Activated T-cell treated with anti-CD3 and anti-CD28 coated beads, Interleukin-2, amount 50 U/mL, for 4 hours (primary cell): ENCODE measurements at places on chromosomes 11 and 22.

- no peak for DNase-seq
Observed at GRCh38 chr11:1000357-1001278, 35.9 kb downstream of the MUC6 start.

DNA sequence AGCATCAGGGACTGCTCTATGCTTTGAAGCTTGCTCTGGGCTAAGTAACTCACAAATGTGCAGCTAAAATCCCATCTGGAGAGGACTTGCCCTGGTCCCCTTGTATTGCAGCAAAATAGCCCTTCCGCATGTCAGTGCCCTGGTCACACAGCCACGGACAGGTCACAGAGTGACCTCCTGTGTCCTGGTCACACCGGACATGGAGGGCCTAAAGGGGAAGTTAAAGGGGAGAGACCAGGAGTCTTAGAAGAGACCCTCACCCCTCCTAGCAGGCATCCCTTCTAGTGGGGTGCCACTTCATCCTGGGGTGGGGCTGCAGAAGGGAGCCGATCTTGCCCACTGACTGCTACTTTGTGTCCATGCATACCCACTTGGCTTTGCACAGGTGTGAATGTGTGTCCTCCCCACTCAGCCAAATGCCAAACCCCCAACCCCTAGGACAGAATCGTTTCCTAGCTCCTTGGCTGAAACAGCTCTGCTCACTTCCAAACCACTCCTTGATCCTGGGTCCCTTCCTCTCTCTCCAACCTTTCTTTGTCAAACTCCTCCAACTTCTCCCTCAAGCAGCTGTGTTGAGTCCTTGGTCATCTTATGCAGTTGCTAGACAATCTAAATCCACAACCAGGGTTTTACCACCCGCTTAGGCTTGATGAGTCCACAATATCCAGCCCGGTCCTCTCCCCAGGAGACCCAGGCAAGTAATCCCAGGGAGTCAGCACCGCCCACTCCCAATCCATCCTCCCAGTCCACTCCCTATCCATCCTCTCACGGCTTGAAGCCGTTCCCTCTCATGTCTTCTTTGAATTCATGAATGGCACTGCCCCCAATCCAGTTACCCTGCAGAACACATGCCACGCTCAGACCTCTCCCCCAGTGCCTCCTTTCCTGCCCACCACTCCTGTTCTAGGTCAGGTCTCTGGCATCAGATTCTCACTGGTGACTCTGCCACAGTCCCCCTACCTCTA lies 3.3 kb upstream of the FXYD6 start:
- no peak for DNase-seq

DNA sequence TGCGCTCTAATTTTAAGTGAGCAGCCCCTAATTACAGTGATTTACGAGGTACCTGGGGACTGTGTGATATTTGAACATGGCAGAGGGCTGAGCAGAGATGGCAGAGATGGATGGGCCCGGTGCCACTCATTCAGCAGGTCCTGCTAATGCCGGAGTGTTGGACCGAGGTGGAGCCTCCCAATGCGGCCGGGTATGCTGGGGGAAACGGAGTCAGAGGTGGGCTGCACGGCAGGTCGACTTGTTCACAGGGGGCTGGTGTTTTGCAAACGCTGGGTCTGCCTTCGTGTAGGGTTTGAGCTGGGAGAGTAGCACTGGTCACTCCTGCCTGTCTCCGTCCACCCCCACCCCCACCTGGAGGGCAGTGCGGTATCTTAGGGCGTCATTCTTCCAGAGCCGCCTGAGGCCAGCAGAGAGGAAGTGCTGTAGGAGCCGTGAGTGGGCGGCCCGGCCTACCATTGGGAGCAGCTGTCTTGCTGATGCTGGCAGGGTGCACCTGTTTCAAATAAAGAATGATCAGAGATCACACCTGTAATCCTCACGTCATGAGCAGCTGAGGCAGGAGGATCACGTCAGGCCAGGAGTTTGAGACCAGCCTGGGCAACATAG lies 122.6 kb downstream of the IGLL1 start:
- DNase-seq: no peak

- no peak for DNase-seq
Observed at GRCh38 chr11:72144807-72145565, 9.5 kb downstream of the FOLR3 start.

GRCh38 chr11:46711303-46711702 lies 7.7 kb upstream of the F2 start:
- DNase-seq: no peak

GRCh38 chr22:33109514-33110430 lies 51.6 kb upstream of the SYN3 start:
- no peak for DNase-seq

DNA sequence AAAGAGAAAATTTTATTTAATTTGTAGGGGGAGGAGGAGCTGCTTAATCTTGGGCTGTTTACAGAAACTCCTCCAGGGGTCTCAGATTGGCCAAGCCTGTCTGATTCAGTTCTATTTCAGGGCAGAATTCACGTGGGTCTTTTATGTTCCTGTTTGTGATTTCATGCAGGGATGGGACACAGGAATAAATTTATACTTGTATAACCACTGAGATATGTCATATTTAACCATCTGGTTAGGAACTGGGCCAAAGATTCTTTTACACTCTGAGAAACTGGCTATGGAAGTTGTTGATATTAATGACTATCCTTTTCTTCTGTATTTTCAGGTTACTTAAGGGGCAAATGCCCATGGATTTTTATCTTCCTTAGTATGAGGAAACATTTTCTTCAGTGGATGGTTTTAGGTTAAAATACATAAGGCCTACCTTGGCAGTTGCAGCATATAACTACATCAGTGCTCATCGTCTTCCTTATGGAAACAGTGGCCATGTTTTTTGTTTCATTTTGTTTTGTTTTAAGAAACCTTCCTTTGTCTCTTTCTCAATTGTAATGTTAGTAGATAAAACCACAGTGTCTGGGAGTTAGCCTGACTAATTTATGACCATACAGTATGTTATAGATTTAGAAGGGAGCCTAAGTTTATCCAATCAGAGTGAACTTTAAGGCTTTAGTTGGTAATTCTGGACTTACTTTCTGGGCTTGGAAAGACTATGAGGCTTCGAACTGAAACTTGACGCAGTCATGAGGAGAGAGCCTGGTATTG lies 132.4 kb upstream of the ANO3 start:
- DNase-seq: no peak

GRCh38 chr22:17884893-17885292 lies 110.6 kb upstream of the BID start:
- no peak for DNase-seq

DNA sequence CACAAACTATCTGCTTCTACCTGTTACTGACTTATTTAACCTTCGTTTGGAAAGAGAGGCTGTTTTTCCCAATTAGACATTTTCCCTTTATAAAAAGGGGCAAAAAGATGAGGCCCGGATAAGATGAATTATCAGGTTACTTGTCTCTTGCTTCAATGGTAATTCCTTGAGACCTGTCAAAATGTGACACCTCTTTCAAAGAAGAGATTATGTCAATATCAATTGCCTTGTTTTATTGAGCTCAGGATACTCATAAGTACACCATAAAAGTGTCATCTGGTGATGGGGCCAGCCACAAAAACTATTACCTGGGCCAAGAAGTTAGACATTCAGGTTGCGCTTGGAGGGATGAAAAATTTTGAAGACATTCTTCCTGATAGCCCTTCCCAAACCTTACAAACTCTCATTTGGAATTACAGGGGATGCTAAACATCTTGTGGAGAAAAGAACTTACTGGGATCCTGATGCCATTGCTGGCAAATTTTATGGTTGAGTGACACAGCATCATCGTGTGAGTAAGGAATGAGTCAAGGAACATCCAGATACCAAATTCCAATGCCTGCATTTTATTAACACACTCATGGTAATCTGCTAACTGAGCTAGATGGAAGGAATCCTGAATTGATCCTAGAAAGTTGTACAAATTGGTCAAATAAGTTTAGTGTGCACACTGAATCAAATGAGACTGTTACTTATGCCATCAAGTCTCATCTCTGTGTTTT lies 1071.2 kb downstream of the LRRC4C start:
- no peak for DNase-seq

GRCh38 chr11:9862981-9863380 lies 199.1 kb downstream of the SWAP70 start:
- no peak for DNase-seq

- DNase-seq: no peak
Observed at GRCh38 chr11:16790486-16791190, 52.2 kb downstream of the C11orf58 start.

DNA sequence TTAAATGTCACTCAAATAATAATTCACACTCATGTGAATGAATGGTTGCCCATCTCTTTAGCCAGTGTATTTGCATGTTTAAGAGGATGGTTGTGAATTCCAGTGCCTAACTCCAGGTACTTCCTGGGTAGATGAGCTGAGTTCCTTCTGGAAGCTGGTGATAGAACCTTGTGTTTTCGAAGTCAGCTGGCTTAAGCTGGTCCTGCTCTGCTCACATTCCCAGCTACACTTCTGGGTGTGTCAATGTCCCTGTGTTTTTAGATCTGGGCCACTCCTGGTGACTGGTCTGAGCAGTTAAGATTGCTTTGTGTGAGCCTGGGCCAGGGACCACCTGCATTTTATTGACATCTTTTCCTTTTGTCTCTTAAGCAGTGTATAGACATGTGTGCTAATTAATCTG lies 10.6 kb downstream of the TEAD1 start:
- no peak for DNase-seq

DNA sequence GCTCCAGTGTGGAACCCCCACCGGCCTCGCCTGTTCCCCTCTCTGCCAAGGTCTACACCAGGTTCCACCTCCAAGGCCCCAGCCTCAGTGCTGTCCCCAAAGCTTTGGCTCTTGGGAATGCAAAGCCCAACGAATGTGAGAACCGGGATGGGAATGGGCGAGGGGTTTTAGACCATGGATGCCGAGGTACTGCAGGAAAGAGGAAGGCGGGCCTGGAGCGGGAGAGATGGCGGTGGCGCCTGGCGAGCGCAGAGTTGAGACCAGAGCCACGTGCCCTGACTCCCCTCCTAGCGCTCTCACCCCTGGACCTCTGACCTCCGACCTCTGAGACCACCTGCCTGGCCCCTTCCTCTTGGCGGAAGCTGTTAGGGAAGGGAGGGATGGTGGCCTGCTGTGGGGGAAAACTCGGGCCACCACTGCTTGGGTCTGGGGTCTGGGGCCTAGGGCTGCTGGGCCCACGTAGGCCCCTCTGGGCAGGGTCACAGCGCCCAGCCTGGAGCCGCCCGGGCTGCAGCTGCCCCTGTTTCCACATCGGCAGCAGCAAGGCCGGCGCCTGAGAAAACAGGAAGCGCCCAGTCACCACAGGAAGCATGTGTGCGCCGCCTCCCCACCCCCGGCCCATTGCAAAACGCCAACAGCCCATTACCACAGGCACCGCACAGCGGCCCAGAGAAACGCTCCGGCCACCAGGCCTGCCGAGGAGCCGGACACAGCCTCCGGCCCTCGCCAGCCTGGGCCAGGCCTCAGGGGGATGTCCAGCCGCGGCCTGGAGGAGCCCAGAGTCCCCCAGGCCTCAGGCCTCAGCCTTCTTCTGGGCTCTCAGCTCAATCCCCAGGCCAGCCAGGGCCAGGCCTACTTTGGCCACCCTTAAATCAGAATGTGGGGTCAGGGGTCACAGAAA lies 13.8 kb upstream of the SLC39A13 start:
- DNase-seq: peak; percentile 50

DNA sequence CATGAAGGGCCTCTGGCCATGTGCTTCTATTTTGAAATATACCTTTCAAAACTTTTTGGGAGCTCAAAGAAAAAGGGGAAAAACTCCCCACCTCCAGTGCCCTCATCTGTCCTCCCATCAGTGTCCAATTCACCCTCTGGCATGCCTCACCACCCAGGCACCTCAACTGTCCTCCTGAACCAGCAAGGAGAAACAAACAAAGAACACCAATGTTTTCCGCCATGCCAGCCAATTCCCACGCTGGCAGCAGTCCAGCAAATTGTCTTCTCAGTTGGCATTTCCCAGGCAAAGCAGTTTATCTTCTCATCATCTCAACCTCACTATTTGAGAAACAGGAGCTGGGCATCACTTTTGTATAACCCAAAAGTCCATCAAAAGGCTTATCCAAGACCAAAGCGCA lies 496.9 kb downstream of the SOX6 start:
- no peak for DNase-seq

- no peak for DNase-seq
Observed at GRCh38 chr11:113188371-113188834, 126.0 kb upstream of the TTC12 start.

GRCh38 chr11:121091492-121092152 lies 9.4 kb upstream of the TECTA start:
- DNase-seq: no peak

DNA sequence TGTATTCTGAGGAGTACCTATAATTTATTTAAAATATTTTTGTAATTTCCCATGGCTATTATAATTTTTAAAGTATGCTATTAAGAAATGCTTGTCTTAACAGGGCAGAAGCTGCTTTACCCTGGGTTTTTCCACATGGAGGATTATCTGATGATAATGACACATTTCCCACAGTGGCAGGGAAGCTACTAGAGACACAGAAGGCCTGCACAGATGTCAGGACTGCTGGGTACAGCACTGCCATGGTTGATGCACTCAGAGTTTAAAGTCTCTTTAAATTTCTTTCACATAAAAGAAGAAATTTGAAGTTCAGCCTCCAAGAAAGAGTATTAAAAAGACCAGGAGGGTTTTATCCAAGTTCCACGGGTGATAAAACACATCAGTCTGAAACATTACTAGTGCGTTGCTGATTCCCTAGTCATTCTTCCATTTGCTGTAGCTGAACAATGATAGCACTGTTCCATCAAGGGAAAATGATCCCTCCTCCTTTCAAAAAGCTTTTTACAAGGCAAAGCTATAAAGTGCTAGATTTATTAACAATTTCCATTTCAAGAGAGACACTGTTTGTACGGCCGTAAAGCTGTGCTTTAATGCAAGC lies 363.0 kb downstream of the CNTN5 start:
- DNase-seq: no peak
